T follicular helper cell (primary cell): ENCODE measurements at places on chromosomes 11 and 22.
A peak's percentile ranks its signal among the peaks of the same experiment; 100 is the strongest.

DNA sequence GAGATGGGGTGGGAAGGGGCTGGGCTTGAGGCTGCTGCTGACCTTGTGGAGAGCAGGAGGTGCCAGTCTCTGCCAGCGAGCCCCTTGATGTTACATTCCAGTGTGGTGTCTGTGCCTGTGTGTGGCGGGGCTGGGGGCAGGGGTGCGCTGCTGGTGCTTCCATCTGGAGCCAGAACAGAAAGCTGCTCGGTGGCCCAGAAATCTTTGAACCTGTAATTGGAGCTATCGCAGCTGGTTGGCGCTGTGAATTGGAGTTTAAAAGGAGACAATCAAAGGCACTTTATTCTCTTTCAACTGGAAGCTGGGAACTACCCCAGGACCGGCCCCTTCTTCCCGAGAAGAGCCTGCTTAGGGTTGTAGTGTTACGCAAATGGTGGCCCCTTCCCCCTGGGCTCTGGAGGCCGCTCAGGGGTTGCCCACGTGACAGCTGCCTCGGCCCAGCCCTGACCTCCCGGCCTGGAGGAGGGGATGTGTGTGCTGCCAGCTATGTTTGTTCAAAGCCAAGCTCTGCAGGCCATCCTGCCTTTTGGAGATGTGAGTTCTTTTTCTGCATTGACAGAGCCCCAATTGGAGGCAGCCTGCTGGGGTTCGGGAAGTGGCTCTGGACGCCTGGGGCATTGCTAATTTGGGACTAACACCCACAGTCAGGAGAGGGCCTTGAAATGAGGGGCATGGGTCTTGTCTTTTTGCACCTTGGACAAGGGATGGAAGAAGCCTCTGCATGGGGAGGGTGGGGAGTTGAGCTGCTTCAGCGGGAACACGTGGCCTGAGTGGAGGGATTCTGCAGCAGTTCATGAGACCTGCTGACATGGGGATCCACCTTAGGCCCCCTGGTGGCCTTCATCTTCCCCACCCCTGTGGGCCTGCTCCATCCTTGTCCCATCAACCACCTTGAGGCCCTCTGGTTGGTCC is 14.0 kb upstream of the ARSA start:
- no peak for DNase-seq

DNA sequence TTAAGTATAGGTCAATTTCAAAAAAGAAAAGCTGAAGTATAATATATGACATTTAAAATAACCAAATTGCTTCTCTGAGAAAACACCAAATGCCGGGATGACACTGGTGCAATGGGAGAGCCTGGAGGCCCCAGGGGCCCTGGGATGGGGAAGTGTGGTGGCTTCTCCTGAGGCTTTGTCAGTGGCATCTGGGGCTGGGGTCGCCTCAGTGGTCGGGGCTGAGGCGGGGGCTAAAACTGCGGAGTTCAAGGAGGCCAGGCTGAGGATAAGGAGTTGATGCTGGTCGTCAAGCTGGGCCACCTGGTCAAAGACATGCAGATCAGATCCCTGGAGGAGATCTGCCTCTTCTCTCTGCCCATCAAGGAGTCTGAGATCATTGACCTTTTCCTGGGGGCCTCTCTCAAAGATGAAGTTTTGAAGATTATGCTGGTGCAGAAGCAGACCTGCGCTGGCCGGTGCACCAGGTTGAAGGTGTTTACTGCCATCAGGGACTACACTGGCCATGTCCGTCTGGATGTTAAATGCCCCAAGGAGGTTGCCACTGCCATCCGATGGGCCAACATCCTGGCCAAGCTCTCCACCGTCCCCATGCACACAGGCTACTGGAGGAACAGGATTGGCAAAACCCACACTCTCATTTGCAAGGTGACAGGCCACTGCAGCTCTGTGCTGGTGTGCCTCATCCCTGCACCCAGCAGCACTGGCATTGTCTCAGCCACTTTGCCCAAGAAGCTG is 660.1 kb upstream of the CCDC179 start:
- no peak for DNase-seq

DNA sequence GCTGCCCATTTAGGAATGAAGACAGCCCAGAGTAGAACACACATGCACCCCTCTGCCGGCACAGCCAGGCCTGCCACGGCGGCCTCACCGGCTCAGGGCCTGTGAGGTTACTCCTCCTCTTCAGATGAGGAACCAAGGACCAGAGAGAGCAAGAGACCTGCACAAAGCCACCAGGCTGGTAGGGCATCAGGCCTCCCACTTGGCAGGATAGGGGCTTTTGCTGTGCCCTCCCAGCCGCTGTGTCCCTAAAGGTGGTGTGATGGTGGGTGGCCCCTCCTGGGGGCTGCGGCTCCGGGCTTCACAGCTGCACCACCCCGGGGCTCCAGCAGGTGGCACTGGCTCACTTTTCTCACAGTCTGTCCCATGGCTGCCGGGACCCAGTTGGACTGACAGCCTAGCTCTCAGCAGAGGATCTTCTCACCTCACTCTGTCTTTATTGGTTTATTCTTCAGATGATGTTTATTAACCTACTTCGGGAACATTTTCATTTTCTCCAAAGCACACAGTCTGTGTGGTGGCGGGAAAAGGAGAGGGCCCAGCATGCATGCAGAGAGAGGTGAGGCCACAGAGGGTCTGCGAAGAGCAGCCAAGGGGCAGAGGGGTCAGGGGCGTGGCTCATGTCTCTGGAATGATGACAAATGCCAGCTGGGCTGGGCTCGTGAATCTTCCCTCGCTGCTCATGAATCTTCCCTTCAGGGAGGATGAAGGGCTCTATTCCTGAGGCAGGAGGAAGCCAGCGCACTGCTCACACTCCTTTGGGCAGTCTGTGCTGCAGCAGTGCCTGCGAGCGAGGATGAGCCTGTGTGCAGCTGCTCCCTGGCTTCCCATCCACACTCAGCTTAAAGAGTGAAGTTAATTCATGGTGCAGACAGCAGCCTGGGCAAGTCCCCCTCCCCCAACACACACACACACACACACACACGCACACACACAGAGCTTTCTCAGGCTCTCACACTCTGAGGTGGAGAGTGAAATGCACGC is 101.1 kb upstream of the PITPNB start:
- peak; percentile 37 for DNase-seq

GRCh38 chr11:76667271-76667818 is 3.2 kb downstream of the LRRC32 start:
- DNase-seq = no peak

DNA sequence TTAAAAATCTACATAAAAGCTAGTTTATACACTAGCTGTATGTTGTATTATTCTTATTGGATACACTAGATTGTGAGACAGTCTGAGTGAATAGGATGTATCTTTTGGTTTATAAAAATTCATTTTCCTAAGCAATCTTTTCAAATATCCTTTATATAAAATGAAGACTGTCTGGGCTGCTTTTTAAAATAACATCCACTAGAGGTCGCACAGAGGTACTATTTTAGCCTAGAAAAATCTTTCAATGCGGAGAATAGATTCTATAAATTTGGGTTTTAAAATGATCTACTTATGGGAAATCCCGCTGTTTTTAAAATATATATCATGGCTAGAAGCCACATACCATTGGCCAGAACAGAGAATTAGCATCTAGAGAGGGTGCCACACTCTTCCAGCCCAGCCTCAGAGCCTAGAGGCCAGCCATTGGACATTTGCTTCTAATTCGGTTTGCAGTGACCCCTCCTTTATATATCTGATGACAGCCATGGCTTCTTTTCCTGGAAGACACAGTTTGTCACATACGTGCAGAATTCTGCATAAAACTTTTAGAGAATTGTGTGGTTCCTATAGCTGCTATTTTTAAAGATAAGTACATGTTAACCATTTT is 7.3 kb downstream of the C11orf97 start:
- no peak for DNase-seq

GRCh38 chr11:64787526-64788320 is 9.4 kb upstream of the SF1 start:
- no peak for DNase-seq

GRCh38 chr11:83063073-83063754 is 8.5 kb downstream of the RAB30 start:
- no peak for DNase-seq

DNA sequence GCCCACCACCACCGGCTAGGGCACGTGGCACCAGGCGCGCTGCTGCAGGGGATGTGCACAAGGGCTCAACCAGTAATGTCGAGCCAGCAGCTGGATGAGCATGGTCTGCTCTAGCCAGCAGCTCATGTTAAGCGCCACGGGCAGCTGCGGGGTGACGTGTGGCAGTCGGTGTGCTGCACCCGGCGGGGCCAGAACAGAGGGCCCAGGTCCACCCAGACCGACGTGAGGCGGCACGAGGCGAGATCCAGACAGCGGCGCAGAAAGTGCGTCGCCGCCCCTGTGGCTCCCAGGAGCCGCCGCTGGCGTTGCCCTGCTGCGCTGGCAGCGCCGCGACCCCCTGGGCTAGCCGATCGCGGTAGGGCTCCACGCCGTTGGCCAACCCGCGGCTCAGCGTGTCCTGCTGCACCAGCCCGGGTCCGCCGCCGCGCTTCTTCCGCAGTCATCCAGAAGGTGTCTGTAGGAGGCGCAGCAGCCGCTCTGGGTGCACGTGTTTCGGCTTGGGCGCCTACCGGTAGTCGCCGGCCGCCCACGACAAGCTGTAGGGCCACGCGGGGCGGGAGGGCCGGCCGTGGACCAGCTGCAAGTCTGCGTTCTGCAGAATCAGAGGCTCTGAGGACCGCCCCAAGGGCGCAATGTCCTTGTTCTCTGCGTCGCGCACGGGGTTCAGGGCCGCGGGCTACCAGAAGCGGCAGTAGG is 4.6 kb upstream of the GALR3 start:
- peak; percentile 34 for DNase-seq
